ENCODE measurements at places on chromosomes 6 and 20.

DNA sequence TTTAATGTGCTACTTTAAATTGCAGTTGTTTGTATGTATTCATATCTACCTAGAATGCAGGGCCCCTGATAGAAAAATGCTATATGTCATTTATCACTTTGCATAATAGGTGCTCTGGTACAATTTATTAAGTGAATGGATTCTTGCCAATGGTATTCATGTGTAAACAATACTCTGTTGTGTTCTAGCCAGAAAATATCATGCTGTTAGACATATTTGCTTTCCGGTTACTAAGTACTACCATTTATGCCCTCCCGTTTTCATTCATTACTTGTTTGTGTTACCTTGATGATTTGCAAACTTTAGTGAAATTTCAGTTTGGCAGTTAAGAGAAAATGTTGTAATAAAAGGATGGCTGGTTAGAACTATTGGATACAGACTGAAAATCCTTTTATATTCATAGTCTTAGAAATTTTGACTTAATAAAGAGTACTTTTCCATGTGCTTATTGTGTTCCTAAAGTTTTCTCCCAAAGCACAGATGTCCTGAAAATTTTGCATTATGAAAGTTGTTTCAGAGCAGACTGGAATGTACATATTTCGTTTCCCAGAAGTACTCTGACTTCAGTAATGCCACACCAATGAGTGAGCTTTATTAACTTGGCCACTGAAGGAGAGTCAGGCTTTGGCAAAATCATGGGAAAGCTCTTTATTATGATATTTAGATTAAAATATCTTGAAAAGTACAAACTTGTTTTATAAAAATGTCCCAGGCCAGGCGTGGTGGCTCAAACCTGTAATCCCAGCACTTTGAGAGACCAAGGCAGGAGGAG, 31.5 kb downstream of the RPF2 start:
- DNase-seq = no peak

- DNase-seq = no peak
These were observed 31.6 kb downstream of the MYLK4 start for GRCh38 chr6:2719093-2719455.

DNA sequence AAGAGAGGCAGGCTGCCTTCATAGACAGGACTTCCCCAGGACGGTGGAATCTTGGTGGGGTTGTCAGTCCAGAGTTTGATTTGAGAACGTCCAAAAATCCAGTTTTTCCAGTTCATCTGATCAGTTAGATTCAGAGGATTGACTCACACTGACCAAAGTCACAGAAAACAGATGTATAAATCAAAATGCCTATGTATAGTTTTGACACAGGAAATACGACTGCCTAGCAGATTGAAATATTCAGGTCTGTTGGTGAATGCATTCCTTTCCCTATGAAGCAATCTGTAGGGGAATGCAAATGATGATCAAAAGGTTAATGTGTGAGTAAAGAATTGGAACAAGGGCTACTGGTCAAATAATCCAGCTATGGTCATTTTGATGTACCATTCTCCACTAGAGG, 29.7 kb upstream of the GFOD1 start:
- DNase-seq = no peak

DNA sequence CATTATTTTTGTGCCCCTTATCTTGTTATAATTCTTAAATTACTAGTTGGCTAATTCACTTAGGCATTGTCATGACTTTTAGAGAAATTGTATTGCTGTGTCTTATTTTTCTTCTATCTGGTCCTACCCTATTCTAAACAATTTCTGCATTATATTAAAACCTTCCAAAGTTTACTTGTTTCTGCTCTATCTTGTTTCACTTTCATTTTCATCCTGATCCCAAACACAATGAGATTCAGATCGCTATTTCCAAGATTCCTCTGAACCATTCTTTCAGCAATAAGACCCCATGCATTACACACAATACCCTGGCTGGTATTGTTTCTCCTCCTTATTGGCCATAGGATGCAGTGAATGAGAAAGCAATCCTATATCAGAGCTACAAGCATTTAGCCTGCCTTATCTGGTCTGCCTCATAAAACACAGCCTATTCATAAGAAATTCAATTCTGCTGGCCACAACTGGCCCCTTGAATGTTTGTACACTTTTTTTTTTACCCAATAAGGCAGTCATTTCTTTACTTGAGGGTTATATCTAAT, 69.9 kb upstream of the POU3F2 start:
- no peak for DNase-seq

GRCh38 chr20:35791821-35792220, 20.0 kb downstream of the PHF20 start:
- DNase-seq = no peak

DNA sequence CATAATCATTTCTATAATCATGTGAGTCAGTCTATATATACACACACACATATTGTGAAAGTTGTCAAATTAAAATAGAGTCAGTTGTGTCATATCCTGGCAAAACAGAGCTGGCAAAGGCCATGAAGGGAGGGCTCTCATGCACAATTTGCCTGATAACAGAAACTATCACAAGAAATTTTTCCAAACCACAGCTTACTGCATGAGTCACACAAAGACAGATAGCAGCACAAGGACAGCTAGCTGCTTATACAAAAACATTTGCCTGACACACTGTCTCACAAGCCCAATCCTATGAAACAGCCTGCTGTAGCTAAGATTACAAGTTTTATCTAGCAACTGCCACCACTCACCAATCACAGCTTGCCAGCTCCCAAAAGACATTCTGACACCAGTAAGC, 848.5 kb upstream of the MAN1A1 start:
- DNase-seq = peak; percentile 21

- no peak for DNase-seq
These were observed 381.6 kb upstream of the CNR1 start for GRCh38 chr6:88547768-88548167.

DNA sequence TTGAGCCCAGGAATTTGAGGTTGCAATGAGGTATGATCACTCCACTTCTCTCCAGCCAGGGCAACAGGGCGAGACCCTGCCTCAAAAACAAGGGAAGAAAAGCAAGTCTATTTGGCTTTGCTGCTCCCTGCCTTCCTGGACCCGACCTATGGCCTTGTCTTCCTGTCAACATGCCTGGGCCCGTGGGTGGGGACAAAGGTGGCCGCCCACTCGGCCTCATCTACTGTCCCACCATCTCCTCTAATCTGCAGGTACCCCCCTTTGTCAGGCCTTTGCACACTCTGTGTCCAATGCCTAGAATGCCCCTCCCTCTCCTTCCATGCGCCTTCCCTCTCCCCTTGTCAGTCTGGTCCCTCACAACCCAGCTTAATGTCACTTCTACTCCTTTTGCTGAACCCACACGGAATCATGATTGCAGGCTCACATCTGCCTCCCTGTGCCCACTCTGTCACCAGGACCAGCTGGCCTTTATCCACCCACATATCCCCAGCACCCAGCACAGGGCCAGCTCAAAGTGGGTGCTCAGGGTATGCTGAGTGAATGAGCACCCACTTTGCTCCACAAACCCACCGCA, 40.3 kb downstream of the MDFI start:
- DNase-seq = no peak

DNA sequence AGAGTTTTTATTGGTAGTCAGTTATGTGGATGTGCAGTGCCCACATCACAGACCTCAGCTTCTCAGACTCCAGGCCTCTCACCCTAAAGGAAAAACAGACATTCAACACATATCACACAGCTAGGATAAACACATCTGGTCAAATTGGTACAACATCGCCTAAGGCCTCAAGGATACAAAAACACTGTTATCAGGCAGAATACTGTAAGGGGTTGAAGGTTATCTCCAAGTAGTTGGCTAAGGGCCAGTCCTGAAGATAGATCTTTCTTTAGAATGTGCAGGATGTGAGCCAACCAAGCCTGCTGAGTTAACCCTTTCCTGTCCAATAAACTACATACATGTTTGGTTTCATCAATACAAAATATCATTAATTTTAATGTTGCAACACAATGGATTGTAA, 308.4 kb upstream of the GJE1 start:
- no peak for DNase-seq

GRCh38 chr20:25247000-25247517, 826 bp upstream of the PYGB start:
- DNase-seq = peak; percentile 77

GRCh38 chr20:11296221-11296620, 621.5 kb upstream of the BTBD3 start:
- DNase-seq = no peak

DNA sequence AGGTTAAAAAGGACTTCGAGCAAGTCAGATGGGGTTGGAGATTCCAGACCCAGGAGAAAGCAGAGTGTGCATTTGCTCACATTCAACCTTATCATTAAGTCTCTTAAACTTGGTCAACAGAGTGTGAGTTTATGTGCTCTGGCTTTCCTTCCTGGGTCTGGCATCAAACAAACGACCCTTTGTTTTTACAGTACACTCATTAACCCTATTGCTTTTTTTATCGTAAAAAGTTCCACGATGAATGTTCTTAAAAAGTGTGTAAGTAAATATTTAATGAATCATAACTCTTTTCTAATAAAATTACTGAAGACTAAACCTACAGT, 2.5 kb downstream of the FYN start:
- no peak for DNase-seq

- no peak for DNase-seq
These were observed 209.3 kb upstream of the PDE10A start for GRCh38 chr6:165872311-165872710.

DNA sequence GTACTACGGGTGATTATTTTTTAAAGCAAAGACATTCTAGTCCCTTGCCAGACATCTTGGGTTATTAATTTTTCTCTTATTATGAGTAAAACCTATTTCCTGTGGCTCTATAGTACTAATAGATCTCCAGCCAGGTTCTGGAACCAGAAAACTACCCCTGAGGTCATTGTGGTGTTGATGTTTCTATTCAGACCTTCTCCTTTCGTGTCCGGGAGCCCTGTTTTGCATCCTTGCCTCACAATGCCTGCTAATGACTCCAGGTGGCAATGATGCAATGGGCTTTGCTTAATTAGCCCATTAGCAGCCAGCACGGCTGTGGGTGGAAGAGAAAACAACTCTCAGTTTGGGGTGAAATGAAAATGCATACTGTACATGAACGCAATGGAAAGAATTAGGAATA, 62.9 kb upstream of the ARG1 start:
- no peak for DNase-seq

- DNase-seq = no peak
These were observed 12.6 kb upstream of the IRF4 start for GRCh38 chr6:378958-379409.

GRCh38 chr6:15433511-15433861, 187.6 kb downstream of the JARID2 start:
- DNase-seq = no peak

DNA sequence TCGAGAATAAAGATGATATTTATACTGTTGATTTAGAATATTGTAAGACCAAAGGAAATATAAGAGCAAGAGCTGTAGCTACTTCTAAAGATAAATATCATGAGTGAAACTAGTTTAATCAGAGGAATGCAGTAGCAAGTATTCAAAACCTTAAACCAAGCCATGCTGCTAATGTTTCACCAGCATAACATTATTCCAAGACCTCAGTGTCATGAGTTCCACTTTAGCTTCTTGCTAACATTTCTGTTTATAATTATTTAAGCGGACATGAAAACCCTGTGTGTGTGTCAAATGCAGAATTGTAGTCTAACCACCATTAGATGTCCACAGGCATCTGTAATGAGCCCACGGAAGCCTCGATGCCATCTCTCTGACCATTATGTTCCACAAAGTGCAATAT, 752.6 kb upstream of the MARCKS start:
- no peak for DNase-seq

GRCh38 chr6:57038906-57039305, 7.6 kb upstream of the KIAA1586 start:
- DNase-seq = no peak

DNA sequence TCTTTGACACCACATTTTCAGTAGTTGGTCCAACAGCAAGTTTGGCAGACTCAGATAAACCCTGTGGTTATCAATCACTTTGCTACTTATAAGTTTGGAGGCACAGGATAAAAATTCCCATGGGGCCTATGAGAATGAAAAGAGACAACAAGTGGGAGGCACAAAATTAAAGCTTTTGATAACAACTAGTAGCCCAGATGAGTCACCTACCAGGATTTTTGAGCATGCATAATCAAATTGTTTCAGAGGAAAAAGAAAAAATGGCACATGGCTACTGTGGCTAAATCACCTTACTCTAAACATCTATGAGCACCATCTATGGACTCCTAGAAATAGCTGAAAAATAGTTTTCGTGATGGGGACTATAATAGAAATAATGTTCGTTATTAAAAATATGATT, 40.8 kb upstream of the BMP5 start:
- no peak for DNase-seq

DNA sequence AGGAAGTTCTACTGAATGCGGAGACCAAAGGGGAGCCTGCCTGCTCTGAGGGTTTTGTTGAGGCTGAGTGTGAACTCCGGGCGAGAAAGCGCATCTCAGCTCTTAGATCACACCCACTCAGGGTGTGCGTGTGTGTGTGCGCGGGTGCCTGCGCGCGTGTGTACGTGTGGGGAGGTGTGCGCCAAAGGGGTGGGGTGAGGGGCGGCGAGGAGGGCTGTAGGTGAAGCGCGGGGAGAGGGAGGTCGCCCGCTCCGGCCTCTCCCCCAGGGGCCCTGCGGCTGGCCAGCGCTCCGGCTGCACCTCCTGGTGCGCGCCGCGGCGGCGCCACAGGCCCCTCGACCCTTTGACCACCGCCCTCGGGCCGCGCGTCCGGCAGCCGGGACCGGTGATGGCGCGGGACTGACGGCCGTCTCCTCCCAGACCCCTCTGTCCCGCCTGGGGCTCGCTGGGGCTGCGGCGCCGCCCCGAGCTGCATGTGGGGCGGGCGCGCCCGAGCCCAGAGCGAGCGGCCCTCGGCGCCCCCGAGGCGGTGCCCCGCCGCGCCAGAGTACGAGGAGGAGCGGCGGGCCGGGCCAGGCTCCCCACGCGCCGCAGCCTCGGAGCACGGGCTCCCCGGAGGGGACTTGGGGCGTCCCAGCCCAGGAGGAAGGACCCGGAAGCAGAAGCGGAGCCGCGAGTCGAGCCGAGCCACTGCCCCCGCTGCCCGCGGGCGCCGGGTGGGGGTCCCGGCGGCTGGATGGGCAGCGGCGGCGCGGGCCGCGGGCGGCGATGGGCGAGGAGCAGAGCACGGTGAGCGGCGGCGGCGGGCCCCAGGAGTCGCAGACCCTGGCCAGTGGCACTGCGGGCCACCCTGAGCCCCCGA, at the start of gene RNF217:
Gene RNF217 (plus strand): TSS at position 661 of the 862 bp plus-strand sequence. CDS start 108 bp downstream, at position 769.
- DNase-seq = peak; percentile 83

DNA sequence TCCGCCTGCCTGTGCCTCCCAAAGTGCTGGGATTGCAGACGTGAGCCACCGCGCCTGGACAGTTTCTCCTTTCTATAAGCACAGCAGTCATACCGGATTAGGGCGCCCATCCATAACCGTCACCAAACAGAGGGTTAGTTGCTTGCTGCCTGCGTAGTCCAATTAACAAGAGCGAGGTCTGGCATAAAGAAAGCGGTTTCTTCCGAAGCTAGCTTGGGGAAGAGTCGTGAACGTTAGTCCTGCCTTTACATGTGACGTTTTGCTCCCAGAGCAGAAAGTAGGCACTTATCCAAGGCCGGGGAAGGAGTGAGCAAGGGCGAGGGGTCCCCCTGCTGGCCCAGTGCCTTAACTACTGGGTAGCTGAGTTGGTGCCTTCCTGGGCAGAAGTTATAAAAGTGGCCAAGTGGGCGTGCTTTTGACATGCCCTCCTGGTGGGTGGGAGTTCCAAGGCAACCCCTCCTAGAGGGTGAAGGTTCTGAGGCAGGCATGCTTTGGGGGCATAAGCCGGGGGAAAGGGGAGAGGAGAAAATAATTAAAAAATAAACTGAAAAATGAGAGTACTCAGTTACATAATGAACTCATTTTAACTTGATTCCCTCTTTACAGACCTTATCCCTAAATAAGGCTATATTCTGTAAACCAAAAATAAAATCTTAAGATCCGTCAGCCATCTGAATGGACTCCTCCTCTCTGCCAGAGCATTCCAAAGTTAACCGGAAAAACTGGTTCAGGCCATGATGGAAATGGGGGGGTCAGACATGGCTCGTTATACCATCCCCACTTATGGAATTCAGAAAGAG, 88.0 kb downstream of the FAM217A start:
- DNase-seq = peak; percentile 93

Measured in D341Med (cell line).